Vagina (tissue), 2 donors: ENCODE measurements at places on chromosomes 12 and 14. TPM values are rescaled to one million over a fixed set of nuclear protein-coding genes. Genes with fewer than 3 reads are reported as not detected.

DNA sequence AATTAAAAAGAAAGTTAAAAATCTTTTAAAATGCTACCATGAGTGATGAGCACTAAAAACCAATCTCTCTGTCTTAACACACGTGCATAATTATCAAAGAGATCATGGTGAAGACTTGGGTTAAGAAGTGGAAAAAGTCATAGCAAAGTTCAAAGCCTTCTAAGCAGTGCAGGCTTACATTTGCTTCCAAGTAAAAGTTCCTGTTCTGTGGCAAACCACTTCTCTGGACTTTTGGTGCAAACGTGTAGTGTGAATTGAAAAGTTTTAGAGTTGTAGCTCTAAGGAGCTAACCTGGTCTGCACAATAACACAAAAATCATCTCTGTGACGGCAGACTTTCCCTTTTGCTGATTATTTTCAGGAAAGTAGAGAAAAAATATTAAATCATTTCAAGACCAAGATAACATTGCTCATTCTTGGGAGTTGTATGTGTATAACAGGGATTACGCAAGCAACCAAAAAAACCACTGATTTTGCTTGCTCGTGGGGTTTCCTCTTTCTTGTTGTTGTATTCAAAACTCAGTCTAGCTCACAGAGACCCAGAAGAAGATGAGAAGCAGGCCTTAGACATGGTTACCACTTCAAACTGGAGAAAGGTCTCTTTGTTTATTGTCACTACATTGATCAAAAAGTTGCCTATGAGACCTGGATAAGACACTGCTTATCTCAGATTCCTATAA is 2.3 kb upstream of the GLIPR1 start:
- H3K36me3 ChIP-seq, result no peaks in the 10 kb centered on the region
- DNase-seq, result no peak
- no peak overlapping the region for H3K4me3 ChIP-seq
- H3K4me1 ChIP-seq, result peaks cover 21% of the 10 kb centered on the region

The PSMA3 gene
- total RNA-seq, result 73.7 TPM

The DAO gene
- not detected for total RNA-seq

The SAMD4A gene
- 43.0 TPM for total RNA-seq

The KRT7 gene
- total RNA-seq, result 7.6 TPM

The EIF2S3B gene
- 1.2 TPM for total RNA-seq

DNA sequence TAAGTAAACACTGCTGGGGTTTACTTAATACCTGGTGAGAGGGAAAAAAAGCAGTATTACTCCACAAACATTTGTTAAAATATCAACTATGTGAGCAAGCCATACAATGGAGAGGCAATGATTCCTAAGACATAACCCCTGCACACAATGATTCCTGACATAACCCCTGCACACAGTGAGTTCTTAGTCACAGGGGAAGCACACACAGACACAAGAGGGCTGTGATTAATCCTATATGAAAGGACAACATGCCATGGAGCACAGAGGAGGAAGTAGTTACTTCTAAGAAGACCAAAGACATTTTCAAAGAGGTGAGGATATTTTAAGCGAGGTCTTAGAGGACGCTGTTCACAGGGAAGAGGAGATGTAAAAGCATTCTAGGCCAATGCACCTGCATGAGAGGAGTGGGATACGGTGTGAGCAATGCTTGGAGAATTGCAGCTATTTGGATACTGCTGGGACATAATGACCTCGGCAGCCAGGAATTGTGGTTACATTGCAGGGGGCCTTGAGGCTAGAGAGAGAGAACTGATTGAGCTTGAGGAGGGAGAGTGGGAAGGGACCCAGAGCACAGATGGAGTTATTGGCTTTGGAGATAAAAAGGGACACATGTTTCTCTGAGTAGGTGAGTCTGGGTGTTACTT is 211.9 kb downstream of the APAF1 start:
- H3K4me3 ChIP-seq, result no peak overlapping the region
- H3K27ac ChIP-seq, result no peak overlapping the region
- no peaks in the 10 kb centered on the region for H3K36me3 ChIP-seq
- no peaks in the 10 kb centered on the region for H3K27me3 ChIP-seq

DNA sequence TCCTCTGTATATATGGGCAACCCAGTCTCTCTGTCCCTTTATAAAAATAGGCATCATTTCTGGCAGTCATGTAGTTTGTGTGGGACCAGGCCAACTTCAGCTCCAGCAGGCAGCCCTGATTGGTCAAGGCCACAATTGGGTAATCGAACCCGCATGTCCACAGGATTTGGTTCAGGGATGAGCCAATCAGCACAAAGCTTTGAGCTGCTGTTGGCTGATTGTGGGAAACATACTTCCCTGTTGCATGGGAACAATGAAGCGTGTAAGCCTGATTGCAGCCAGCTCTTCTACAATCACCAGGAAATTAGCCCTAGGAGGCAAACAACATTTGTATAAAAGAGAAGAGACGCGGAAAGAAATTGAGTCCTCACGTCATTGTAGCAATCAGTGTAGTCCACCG is 328.6 kb downstream of the PCNX1 start:
- no peaks in the 10 kb centered on the region for H3K4me1 ChIP-seq
- H3K27me3 ChIP-seq, result no peaks in the 10 kb centered on the region
- DNase-seq, result no peak
- no peak overlapping the region for H3K27ac ChIP-seq
- H3K4me3 ChIP-seq, result no peak overlapping the region
- H3K36me3 ChIP-seq, result no peaks in the 10 kb centered on the region

The LRRC10 gene
- not detected for total RNA-seq

DNA sequence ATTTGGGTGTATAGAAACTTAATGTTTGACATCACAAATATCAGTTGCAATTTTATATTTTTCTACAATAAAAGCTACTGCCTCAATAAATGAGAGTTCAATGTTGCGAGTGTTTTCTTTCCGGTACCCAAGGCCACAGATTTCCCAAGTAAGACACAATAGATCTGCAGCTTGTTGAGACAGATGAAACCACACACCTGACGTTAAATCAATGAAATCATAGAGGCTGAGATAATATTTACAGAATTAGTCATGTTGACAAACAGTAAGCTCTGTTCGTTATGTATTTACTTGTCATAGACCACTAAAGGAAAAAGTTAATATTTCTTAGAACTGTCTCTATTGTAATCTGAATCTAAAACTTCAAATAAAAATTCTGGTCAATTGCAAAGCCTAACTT is 49.2 kb upstream of the PTHLH start:
- H3K36me3 ChIP-seq, result no peaks in the 10 kb centered on the region
- no peak for DNase-seq
- H3K4me1 ChIP-seq, result peaks cover 4% of the 10 kb centered on the region
- H3K27ac ChIP-seq, result no peak overlapping the region
- H3K27me3 ChIP-seq, result no peaks in the 10 kb centered on the region
- no peak overlapping the region for H3K4me3 ChIP-seq

DNA sequence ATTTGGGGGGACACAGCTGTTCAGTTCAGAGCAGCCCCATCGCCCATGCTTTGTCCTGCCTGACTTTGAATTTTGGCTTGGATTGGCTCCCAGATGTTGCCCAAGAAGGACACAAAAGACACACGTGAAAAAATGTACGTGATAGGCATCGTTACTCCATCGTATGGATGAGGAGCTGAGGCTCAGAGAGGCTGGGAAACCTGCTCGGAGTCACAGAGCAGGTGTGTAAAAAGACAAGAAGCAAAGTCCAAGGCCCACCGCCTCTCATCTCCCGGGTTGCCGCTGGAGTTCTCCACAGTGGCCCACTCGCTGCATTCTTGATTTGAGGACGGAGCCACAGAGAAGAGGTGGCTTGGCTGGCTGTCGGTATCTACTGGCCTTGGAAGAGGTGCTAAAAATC is 41.0 kb upstream of the BEGAIN start:
- H3K27me3 ChIP-seq, result no peaks in the 10 kb centered on the region
- H3K27ac ChIP-seq, result no peak overlapping the region
- no peak overlapping the region for H3K4me3 ChIP-seq
- no peak for DNase-seq
